GDM1 (cell line): ENCODE measurements at places on chromosomes 2 and 18.
A peak's percentile ranks its signal among the peaks of the same experiment; 100 is the strongest.

DNA sequence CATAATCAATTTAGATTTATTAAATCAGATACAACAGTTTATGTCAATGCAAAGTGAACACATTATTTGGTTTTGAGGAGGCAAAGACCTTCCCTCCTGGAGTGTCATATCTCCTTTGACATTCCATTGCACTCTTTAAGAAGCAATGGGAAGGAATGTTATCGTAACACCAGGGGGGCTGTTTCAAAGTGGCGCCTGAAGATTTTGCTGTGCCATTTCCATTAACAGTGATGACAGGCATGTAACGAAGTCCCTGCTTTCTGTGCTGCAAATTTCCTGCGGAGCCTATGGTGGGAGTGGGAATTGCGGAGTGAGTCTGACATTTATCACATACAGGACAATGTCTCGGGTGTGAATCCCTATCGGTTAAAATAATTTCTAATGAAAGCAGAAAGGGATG, 499.6 kb upstream of the RAB6C start:
- DNase-seq = no peak

GRCh38 chr2:45676088-45676487, 24.6 kb downstream of the PRKCE start:
- no peak for DNase-seq

DNA sequence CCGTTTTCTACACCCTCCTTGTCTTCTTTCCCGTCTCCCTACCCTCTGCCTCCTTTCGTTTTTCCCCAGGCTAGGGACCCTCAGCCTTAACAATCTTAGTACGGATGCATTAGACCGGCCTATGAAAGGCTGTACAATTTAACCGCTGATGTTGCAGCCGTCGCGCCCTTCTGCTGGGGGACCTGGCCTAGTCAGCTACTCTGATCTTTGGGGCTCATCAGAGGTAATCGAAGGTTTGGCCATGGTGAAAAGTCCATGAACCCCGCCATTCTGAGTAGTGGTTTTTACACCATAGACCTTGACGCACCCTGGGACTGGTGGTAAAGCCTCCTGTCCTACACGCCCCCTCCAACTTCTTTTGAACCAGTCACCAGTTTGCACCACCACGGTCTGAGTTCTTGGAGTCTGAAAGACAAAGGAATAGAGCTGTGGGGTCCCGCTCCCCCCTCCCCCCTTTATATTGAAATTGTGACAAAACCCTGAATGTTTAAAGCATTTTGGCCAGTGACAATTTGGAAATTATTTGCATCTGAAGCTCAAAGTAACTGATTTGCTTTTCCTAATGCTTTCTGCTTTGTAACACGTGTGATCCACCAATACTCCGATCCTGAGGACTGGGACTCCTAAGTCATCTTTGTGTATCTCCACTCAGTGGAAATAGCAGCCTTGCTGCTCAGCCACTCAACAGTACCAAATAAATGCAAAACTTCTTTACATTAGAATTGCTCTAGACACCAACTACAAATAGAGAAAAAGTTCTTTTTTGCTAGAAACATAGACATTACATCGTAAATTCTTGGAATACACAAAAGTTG, 642 bp upstream of the SRSF7 start:
- DNase-seq = no peak

GRCh38 chr2:37602040-37602439, 69.4 kb downstream of the CDC42EP3 start:
- no peak for DNase-seq

DNA sequence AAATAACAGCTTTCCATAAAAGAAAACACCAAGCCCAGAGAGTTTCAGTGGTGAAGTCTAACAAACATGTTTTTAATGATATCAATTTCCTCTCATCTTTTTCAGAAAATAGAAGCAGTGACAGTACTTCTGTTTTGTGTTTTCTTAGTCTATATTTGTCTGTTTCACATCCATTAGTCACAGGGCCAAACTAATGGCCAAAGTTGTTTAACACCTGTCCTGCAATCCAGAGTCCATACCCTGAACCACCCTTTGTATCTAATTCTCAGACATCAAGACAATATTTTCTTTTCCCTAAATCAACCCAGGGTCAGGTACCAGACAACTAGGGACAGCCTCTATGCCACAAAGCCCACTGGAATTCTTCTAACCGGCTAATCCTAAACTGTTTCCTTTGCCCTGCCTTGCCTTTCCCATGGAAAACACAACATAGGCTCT, 25.9 kb downstream of the TMSB10 start:
- no peak for DNase-seq

GRCh38 chr2:212547716-212548454, 9.3 kb upstream of the ERBB4 start:
- no peak for DNase-seq

GRCh38 chr2:114442510-114442909, at the start of gene DPP10:
DPP10 (plus strand) TSS chr2:114442641.
- DNase-seq = no peak

DNA sequence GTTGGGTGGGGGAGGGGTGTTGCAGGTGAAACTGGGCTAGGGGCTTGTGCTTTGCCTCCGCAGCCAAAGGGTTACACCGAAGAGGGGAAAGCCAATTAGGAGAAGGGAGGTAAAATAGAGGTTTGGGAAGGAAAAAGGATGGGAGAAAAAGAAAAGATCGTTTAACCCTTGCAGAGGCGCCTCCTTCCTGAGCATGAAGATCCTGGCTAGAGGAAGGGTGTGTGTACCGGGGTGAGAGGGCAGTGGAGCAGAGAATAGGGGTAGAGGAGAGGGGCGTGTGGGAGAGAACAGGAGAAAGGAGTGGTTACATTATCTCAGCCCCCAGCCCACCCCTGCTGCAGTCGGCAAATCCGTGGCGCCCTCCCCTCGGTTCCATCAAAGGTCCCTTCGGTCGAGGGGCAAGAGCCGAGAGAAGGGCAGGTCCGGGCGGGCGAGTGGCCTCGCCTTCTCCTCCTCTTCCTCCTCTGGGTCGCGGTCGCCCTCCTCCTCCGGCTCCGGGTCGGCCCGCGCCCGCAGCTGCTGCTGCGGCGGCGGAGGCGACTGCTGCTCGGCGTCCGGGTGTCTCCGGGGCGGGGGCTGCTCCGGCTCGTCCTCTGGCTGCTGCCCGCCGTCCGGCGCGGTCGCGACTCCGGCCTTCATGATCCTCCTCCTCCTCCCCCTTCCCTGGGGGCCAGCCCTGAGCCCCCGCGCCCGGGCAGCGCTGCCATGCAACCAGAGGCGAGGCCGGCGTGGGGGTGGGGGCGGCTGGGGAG, 1.1 kb downstream of the MARCHF4 start:
- no peak for DNase-seq

DNA sequence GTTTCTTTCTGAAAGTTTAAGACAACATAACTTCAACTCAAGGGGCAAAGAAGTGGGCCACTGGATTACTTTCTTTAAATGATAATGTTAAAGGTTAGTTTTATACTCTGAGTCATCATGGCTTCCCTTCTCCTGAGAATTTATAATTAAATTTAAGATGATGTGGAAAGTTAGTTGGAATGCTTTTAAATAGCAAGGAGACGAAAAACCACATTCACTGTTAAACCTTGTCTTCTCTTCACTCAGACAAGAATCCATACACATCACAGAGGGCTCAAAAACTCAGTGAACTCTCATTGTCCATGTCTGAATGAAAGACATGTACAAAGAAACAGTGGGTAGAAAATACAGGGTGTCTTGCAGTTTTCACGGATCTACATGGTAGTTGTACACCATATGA, 65.6 kb downstream of the COL5A2 start:
- no peak for DNase-seq

GRCh38 chr18:6399776-6400175, 14.9 kb downstream of the L3MBTL4 start:
- no peak for DNase-seq

- DNase-seq = no peak
Observed at GRCh38 chr2:71156573-71156972, 26.1 kb downstream of the MPHOSPH10 start.

GRCh38 chr2:120787822-120788700, 52.4 kb downstream of the GLI2 start:
- DNase-seq = no peak

GRCh38 chr2:11835403-11835802, 89.0 kb downstream of the LPIN1 start:
- no peak for DNase-seq

GRCh38 chr2:43225788-43226557, 433 bp downstream of the ZFP36L2 start:
- peak; percentile 67 for DNase-seq

- no peak for DNase-seq
Observed at GRCh38 chr2:99472600-99472960, 17.2 kb downstream of the REV1 start.

DNA sequence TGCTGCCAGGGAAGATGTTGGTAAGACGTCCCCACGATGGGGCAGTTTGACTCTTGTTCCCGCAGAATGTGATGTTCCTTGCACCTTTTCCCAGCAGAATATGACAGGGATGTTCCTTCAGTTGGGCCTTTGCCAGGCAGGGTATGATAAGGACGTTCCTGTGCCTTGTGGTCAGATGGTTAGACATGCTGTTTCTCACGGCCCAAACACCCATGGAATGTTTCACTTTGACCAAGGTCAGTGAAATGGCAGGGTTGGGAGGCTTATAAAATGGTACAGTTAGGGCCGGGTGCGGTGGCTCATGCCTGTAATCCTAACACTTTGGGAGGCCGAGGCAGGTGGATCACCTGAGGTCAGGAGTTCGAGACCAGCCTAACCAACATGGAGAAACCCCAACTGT, 40.3 kb upstream of the YPEL5 start:
- DNase-seq = no peak

DNA sequence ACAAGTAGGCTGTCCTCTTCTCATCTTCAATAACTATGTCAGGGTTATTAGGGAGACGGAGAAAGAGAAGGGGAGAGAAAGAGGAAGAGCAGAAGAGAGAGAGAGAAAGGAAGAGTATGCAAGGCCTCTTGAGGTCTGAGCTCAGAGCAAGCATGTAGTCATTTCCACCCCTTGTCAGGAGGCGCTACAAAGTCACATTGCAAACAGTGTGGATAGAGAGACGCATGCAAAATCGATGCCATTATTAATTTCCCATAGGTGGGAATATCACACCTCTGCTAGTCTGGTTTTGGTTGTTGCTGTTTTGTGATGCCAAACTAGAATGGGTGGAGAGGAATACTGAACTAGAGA, 24.2 kb upstream of the SERPINE2 start:
- DNase-seq = no peak

- no peak for DNase-seq
Observed at GRCh38 chr2:165594231-165594934, 124.9 kb downstream of the CSRNP3 start.

GRCh38 chr2:58769111-58769863, 528.2 kb upstream of the FANCL start:
- DNase-seq = no peak

GRCh38 chr2:201644001-201644400, 698 bp upstream of the TMEM237 start:
- no peak for DNase-seq

GRCh38 chr2:65026704-65027464, 29.3 kb upstream of the CEP68 start:
- no peak for DNase-seq

GRCh38 chr2:42706836-42707235, 57.1 kb downstream of the OXER1 start:
- no peak for DNase-seq

DNA sequence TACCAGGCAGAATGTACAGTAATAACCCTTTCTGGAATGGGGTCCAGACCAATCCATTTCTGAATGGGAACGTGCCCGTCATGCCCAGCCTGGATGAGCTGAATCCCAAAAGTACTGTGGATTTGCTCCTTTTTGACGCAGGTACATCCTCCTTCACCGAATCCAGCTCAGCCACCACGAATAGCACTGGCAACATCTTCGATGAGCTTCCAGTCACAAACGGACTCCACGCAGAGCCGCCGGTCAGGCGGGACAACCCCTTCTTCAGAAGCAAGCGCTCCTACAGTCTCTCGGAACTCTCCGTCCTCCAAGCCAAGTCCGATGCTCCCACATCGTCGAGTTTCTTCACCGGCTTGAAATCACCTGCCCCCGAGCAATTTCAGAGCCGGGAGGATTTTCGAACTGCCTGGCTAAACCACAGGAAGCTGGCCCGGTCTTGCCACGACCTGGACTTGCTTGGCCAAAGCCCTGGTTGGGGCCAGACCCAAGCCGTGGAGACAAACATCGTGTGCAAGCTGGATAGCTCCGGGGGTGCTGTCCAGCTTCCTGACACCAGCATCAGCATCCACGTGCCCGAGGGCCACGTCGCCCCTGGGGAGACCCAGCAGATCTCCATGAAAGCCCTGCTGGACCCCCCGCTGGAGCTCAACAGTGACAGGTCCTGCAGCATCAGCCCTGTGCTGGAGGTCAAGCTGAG, 89.6 kb downstream of the SH3BP4 start:
- DNase-seq = no peak

DNA sequence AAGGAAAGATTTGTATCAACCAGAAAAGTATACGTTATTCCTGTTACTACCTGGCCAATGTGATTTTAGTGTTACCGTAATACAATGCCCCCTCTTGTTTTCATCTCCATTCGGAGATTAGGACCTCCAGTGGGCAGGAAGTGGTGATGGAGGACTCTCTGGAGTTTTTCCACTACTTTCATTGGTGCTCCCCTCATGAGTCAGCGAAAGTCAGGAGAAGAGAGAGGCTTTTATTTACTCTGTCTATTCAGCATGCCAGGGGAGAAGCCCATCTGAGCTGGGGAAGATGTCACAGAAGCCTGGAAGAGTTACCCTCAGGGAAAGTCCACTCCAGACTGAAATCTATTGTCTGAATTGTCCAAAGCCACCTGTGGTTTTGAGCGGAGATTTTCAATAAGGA, 88.2 kb upstream of the THUMPD2 start:
- DNase-seq = no peak

- DNase-seq = no peak
Observed at GRCh38 chr2:220394433-220394832, 767.0 kb downstream of the SLC4A3 start.
